ENCODE measurements at places on chromosomes 1 and 21. TPM values are rescaled to one million over a fixed set of nuclear protein-coding genes. Genes with fewer than 3 reads are reported as not detected.

GRCh38 chr1:185464777-185465176 lies 147.7 kb upstream of the IVNS1ABP start:
- H3K4me1 ChIP-seq: no peaks in the 10 kb centered on the region
- no peaks in the 10 kb centered on the region for H3K36me3 ChIP-seq
- no peak for DNase-seq
- no peak overlapping the region for H3K4me3 ChIP-seq
- H3K27ac ChIP-seq: no peak overlapping the region

- peak overlapping the region; percentile 89 for H3K4me3 ChIP-seq
- peaks cover 54% of the 10 kb centered on the region for H3K36me3 ChIP-seq
- H3K27ac ChIP-seq: peak overlapping the region; percentile 90
- DNase-seq: peak; percentile 38
- peaks cover 88% of the 10 kb centered on the region for H3K4me1 ChIP-seq
- no peaks in the 10 kb centered on the region for H3K27me3 ChIP-seq
Observed at GRCh38 chr1:26281091-26281958, 1.4 kb downstream of the SH3BGRL3 start.

- DNase-seq: no peak
- no peaks in the 10 kb centered on the region for H3K27me3 ChIP-seq
- no peak overlapping the region for H3K4me3 ChIP-seq
- H3K27ac ChIP-seq: no peak overlapping the region
- H3K36me3 ChIP-seq: no peaks in the 10 kb centered on the region
Observed at GRCh38 chr21:15496911-15497310, 232.9 kb upstream of the USP25 start.

HOOK1 gene
- 13.3 TPM for total RNA-seq

GAS5 gene
- total RNA-seq: 929 TPM

TAS1R1 gene
- not detected for total RNA-seq

Measured in activated CD4-positive, alpha-beta memory T cell treated with anti-CD3 and anti-CD28 coated beads for 36 hours (primary cell).